ENCODE measurements at places on chromosomes 11 and 22.

DNA sequence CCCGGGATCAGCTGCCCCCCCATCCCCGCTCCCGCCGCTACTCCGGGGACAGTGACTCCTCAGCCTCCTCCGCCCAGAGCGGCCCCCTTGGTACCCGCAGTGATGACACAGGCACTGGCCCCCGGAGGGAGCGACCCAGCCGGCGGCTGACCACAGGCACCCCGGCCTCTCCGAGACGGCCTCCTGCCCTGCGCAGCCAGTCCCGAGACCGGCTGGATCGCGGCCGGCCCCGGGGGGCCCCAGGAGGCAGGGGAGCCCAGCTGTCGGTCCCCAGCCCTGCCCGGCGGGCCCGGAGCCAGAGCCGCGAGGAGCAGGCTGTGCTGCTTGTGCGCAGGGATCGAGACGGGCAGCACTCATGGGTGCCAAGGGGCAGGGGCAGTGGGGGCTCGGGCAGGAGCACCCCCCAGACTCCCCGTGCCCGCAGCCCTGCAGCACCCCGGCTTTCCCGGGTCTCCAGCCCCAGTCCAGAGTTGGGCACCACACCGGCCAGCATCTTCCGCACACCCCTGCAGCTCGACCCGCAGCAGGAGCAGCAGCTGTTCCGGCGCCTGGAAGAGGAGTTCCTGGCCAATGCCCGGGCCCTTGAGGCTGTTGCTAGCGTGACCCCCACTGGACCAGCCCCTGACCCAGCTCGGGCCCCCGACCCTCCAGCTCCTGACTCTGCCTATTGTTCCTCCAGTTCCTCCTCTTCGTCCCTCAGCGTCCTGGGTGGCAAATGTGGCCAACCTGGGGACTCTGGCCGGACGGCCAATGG lies 3.9 kb downstream of the RASL10A start:
- no peak for DNase-seq

GRCh38 chr11:63444160-63444559 lies 46.8 kb downstream of the PLAAT5 start:
- no peak for DNase-seq

- DNase-seq: no peak
Observed at GRCh38 chr11:1293619-1294015, 15.8 kb downstream of the TOLLIP start.

GRCh38 chr22:19629720-19630419 lies 84.4 kb upstream of the SEPTIN5 start:
- DNase-seq: peak; percentile 13

- DNase-seq: no peak
Observed at GRCh38 chr11:70466154-70466553, 67.8 kb downstream of the CTTN start.

DNA sequence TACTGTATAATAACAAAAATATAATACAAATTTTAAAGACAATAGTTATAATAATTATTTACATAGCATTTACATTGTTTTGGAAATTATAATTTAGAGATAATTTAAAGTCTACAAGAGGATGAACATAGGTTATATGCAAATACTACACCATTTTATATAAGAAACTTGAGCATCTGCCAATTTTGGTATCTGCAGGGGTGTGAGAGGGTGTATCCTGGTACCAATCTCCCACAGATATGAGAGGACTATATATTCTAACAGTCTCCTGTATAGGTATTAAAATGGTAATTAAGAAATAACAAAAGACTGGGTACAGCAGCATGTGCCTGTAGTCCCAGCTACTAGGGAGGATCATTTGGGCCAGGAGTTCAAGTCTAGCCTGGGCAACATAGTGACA lies 134.4 kb downstream of the APOL5 start:
- DNase-seq: no peak

GRCh38 chr22:41286639-41287091 lies 678 bp upstream of the RANGAP1 start:
- no peak for DNase-seq

DNA sequence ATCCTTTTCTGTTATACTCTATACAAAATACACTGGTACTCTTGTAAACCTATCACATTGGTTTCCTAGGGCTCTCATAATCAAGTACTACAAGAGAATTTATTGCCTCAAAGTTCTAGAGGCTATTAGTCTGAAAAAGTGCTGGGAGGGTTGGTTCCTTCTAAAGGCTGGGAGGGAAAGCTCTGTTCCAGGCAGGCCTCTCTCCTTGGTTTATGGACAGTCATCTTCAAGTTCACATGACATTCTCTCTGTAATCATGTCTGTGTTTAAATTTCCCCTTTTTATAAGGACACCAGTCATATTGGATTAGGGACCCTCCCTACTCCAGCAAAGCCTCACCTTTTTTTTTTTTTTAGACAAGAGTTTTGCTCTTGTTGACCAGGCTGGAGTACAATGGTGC lies 9.1 kb downstream of the SLC36A4 start:
- DNase-seq: no peak

DNA sequence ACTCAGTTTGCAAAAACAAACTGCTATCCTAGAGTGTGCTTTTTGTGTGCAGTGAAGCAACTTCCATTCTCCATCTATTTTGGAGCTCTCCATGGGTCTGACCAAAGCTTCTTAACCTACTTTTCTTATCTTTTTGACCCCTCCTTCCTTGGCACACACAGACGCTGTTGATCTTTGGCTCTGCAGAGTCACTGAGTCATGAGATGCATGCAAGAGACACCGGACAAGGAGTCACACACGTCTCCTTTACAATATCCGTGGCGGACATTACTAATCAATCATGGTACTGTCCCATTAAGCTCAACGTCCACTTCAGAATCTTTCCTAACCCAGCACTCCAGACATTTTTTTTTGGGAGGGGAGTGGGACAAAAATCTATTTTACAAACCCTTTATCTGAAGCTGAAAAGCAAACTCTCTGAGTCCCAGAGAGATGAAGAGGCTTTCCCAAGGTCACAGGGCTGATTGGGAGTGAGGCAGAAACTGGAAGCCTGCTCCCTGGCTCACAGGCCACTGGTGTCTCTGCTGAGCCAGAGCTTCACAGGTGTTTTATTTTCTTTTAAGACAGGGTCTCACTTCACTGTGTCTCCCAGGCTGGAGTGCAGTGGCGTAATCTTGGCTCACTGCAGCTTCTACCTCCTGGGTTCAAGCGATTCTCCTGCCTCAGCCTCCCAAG lies 165.8 kb upstream of the SYT13 start:
- no peak for DNase-seq

GRCh38 chr11:108589136-108589535 lies 4.4 kb downstream of the EXPH5 start:
- no peak for DNase-seq

- no peak for DNase-seq
Observed at GRCh38 chr11:31096191-31096805, 273.2 kb downstream of the DCDC1 start.

DNA sequence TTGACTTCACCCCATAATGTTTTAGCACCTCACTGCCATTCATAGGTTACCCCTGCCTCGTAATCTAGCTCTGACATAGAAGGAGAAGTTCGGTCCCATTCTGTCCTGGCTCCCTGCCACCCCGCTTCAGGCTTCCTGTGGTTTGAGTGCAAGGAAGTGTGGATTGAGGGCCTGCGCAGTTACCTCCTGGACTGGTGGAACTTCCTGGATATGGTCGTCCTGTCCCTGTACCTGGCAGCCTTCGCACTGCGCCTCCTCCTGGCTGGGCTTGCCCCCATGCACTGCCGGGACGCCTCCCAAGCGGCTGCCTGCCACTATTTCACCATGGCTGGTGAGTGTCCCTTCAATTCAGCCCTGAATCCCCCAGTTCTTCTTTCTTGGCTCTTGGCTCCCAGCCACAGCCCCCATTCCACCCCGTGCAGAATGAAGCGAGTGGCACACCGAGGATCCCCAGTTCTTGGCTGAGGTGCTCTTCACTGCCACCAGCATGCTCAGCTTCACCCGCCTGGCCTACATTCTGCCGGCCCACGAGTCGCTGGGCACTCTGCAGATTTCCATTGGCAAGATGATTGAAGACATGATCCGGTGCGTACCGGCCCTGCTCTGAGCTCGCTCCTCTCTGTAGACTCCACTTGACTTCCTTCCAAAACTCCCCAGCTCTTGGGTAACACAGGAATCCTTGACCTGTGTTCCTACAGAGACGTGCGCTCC lies 15.4 kb downstream of the ART5 start:
- DNase-seq: no peak

DNA sequence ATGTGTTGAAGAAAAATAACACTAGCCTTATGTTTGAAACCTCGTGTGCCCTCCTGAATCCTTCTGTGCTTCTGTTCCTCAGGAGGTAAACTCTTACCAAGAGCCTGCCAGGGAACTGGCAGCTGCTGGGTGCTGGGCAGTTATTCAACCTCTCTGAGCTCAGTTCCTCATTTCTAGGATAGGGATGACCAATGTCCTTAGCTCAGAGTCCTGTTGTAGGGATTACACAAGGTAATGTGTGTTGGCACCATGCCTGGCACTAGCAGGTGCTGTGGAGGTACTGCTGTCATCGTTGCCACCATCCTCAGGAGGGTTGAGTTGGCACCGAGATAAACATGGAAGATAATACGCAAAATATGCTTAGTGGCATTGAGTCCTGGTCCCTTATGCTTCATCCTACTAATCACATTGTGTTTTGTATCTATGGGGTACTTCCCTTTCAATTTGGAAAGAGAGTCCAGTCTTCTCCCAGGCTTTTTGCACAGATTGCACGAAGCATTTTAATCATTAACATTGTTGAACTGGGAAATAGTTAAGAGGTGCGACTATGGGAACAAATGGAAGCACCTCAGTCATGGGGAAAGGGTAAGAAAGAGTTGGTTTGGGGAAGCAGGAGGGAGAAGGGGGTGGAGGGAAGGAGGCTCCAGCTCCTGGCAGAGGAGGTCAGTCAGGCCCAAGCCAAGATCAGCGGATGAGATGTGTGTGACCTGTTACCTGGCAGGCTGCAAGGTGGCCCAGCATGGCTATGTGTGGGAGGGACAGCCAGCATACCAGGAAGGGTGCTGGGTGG lies 56.7 kb downstream of the CABIN1 start:
- peak; percentile 7 for DNase-seq

GRCh38 chr11:122040464-122040863 lies 75.6 kb downstream of the BLID start:
- no peak for DNase-seq

DNA sequence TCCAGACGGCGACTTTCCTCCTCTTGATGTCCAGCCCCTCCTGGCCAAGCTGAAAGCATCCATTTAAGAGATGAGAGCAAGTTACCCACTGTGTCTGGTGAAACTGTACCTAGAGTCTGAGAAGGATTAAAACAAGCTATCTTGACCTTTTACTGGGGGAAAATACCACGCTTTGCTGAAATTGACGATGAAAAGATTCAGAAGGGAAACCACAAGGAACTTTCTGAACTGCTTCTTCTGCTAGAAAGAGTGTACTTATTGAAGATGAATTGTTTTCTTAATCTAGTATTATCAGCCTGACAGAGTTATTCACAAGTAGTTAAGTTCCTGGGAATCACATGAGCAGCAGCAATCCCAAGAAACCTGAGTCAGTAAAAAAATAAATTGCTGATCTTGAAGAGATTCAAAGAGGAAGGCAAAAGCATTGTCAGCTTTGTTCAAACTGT lies 13.1 kb upstream of the MS4A6A start:
- DNase-seq: no peak

DNA sequence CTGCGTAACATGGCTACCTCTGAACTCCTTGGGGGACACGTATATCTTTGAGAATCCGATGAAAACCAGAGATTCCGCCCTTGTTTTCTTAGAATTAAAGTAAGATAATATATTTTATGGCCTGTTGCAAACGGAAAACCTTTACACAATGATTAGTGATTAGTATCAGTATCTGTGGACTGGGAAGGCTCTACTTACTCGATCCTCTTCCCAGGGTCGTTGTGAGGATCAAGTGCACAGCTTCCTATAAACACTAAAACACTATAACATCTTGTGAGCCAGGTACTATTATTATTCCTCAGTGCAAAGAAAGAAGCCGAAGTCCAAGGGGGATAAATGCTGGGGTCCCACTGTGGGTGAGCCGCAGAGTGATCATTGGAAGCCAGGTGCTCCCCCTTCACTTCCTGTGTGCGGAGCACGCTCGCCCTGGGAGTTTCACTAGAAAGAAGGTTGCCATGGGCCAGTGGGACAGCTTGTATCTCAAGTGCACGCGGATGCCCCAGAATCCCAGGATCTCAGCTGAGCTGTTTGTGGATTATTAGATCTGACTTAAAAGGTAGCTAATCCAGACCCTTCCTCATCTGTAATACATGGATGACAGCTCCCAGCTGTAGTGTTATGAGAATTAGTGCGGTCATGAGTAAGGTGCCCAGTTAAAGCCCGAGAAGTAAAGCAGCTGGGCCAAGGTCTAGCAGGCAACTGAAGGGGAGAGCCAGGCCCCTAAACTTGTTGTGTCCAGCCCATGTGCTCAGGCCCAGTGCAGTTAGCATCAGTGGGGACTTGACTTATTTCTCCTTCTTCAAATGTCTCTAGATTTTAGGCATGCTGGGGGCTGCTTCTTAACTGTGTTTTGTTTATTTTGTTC lies 839 bp downstream of the CBY1 start:
- no peak for DNase-seq

- no peak for DNase-seq
Observed at GRCh38 chr22:41469218-41469851, 418 bp downstream of the ACO2 start.

DNA sequence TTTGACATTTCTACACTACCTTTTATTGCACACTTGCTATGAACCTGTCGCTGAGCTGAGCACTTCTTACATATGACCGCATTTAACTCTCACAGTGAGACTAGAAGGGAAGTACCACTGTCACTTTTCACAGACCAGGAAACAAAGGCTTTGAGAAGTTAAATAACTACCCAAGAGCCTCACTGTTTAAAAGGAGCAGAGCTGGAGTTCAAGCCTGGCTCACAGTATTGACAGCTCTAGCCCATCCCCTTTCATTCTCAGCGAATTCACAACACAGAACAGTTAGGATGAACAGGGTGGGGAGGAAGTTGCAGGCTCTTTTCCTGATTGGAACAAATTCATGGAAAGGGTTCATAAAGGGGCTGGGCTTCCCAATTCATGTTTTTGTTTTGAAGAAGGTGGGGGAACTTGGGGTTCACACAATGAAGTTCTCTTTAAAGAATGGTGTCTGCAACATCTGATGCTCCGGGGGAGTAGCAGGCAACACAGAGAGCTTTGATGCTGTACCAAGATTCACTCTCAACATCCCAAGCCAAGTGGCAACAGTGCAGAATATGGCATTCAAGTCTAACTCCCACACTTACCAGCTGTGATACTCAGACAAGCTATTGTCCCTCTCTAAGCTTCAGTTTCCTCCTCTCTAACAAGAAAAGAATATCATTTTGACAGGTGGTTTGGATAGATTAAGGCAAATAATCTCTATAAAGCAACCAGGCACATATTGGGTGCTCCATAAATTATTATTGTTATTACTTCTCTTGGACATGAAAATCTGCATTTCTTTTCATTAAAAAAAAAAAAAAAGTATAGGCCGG lies 17.2 kb downstream of the SCGB1A1 start:
- no peak for DNase-seq

- no peak for DNase-seq
Observed at GRCh38 chr11:110716361-110716760, 4.1 kb upstream of the ARHGAP20 start.
